ENCODE measurements at places on chromosomes 7 and 10.

DNA sequence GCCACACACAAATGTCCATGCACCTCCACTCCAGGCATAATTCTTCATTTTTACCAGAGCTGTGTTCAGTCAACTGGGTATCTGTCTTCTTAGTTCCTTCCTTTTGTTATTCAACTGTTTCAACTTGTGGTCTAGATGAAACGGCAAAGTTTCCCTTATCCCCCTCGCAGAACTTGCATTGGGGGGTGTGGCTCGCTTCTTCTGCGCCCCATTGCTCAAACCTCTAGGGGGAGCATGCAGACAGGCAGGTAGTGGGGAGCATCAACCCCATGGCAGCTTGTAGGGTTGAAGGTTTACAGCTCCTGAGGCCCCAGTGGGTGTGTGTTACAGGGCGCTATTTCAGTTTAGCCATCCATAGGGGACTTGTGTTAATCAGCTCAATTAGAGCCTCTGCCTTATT, 38.3 kb upstream of the COBL start:
- no peak for DNase-seq

DNA sequence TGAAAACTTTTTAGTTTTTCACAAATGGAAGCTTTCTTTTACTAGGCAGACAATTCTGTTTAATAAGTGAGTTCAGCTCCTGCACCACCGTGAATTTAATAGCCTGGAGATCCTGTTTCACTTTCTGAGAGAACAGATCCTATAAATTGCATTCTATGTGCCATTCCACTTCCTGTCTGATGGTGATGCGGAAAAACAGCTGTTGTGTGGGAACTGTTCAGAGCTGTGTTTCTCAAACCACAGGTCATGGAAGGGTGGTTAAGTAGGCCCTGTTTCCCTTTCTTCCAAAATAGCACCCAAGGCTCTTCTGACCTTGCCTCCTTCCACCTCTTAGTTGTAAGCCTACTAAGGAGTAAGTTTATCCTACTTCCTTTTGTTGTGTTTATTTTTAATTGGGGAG, 97.2 kb upstream of the DKK1 start:
- DNase-seq = peak; percentile 73

DNA sequence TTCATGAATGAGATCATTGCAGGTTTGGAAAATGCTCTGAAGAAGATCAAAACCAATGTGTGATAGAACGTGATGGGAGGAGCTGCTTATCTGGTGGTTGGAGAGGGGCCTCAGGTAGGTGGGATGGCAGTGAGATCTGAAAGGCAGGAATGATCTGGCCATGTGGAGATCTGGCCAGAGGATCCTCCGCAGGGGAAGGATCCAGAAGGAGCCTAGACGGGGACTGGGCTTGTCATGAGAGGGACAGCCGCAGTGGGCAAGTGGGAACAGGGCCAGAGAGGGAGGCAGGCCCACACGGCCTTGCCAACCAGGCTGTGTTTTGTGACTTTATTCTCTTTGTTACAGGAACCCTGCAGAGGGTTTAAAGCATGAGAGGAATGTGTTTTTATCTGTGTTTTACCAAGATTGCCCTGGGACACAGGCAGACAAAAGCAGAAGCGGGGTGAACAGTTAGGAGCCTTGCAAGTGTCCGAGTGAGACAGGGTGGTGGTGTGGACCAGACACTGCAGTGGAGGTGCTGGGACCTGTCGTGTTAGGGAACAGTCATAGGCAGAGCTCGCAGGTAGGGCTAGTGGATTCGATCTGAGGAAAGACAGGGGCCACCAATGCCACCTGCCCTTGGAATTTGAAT, 66.6 kb downstream of the TLL2 start:
- no peak for DNase-seq

DNA sequence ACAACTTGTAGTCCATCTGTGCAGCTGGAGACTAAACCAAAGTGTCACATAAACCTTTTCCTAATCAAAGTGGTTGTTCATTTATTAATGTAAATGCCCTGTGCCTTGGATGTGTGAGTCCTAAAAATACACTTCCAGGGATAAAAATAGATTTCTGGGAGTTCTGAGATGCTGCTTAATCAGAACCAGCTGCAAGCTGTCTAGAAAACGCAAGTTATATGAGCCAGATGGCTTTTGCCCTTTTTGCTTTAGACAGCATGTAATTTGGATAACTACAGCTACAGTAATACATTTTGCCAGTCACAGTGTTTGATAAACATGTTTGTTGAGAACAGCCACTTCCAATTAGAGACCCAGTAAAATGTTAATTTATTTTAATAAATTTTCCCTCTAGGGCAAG, 185.1 kb upstream of the PRPS1L1 start:
- DNase-seq = no peak

- DNase-seq = no peak
These were observed 12.1 kb downstream of the GALNTL5 start for GRCh38 chr7:151968357-151968756.

DNA sequence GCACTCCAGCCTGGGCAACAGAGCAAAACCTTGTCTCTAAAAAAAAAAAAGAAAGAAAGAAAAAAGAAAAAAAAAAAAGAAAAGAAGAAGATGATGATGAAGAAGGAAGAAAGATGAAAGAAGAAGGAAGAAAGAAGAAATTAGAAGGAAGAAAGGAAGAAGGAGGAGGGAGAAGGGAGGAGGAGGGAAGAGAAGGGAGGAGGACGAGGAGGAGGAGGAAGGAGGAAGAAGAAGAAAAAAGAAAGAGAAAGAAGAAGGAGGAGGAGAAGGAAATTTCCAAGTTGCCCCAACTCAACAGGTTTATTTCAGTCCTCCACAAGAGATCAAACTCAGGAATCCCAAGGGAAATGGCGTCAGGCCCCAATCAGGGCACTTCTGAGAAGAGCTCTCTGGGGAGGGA, 115.7 kb downstream of the ABLIM1 start:
- no peak for DNase-seq

DNA sequence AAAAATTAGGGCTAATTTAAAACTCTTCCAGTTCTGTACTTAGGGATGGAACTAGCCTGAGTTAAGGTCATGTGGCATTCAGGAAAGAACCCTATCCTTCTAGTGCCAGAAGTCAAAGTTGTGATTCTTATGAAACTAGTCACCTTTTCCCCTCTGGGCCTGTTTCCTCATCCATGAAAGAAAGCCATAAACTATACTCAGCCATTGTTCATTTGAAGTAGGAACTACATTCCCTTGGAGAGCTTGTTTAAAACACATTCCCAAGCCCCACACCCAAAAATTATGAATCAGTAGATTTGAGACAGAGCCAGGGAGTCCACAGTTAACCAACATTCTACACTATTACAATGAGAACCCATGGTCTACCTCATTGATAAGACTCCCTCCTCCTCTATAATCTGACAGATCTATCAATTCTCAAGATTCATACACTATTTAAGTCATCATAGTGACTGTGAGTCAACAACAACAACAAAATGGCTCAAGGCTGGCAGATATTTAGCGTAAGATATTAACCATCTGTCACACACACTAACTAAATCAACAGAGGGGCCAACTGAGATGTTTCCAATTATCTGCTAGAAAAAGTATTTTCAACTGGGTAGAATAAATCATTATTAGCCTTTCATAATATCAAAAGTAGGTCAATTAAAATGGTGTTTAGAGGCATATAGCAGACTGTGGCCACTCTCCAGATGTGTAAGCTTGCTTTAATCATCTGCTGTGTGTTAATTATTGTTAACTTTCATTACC, 102.3 kb downstream of the SLC25A13 start:
- DNase-seq = no peak

DNA sequence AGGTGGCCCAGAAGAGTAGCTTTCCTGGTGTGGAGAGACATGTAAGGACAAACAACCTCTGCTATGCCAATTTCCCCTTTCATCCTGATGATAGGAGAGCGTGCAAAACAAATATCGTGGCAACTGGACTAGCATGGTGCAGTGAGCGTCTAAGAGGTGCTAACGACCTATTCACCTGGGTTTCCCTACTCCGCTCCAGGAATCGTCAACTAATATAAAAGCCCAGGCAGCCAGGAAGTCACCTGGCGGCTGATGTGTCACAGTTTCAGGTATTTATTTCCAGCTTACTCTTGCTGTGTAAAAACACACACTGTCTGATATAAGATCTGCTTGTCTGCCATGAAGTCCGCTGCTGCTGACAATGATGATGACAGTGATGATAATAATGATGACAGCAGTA, 56.5 kb upstream of the EFCAB10 start:
- DNase-seq = peak; percentile 94

Data from DMS153 (cell line).